ENCODE measurements at places on chromosomes 1 and 21.

DNA sequence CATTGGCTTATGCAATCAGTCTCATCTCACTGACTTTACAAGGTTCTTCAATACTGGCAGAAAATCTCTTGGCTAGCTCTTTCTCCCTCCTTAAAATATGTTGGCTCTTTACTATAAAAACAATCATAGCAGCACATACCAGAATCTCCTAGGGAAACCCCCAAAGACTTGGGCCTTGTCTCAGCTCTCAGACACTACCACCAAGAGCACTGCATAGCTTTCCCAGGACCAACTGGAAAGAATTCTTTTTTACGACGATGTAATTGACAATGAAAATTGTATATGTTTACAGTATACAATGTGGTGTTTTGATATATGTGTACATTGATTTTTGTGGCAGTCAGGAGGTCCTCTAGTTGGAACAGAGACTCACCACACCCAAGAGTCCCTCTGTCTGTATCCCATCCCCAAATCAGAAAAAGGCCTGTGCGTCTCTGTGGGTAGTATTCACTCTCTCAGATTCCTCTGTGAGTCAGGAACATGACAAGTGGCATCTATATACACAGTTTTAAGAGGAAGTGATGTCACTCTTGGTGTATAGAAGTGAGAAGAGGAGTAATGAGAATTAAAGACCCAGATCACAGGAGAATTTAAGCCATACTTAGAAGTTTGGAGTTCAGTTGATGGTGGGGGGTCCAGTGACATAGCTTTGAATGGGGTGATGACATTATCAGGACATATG, 21.1 kb downstream of the SMAP2 start:
- DNase-seq = no peak

GRCh38 chr1:196115646-196116045, 492.6 kb downstream of the KCNT2 start:
- no peak for DNase-seq

DNA sequence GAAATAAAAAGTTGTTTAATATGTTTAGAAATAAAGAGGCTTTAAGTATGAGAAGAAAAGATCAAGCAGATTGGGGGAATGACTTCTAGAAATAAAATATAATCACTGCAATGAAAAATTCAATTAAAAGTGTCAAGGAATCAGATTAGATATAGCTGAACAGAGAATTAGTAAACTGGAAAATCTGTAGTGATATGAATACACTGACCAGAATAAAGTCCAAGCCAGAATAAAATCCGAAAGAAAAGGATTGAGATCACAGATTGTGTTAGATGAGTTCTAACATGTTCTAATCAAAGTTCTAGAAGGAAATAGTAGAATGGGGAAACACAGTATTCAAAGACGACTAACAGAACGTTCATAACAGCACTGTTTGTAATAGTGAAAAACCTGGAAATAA, 73.1 kb upstream of the C1orf105 start:
- no peak for DNase-seq

DNA sequence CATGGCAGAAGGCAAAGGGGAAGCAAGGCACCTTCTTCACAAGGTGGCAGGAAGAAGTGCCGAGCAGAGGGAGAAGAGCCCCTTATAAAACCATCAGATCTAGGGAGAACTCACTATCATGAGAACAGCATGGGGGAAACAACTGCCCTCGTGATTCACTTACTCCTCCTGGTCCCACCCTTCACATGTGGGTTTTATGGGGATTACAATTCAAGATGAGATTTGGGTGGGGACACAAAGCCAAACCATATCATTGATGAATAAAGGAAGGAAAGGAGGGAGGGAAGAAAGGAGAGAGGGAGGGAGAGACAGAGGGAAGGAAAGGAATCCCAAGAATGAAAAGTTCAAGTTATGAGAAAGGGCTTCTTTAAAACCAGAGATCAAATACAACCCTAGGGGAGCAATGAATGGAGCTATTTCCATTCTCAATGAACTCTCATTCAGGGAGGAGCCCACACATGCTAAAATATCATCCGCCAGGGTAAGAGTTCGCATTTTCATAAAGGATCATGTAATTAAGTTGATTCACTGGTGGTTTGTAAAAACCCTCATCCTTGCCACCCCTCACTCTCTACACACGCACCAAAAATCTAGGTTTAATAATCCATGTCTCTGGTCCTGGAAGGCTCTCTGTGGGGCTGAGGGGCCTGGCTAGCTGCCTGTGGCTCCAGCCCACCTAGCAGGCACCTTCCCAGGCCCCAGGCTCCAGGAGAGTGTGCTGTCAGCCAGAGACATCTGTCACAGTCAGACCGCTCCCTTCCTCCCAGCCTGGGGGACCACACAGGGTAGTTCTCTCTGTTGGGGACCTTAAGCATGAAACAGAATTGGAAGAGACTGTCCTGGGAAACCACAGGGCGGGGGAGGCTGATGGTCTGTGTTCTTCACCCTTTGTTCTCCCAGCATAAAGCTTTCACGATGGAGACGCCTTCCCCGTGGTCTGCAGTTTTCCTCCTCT, 94.0 kb downstream of the CCDC185 start:
- DNase-seq = no peak

DNA sequence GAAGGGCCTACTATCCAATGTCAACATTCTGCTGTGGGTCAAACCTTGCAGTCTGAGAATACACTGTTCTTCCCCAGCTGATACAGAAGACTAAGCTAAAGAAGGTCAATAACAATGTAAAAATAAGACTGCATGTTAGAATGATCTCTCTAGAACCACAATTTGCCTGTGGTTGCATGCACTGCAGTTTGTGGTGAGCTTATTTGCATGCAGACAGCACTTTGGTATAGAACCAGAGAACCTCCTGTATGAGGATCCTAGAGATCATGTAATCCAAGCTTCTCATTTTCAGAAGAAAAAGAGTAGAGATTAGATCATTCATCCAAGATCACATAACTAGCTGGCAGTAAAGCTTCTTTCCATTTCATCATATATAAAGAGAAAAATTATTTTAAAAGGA, 15.8 kb downstream of the SYNJ1 start:
- DNase-seq = no peak

GRCh38 chr1:55079651-55080050, 40.3 kb downstream of the PCSK9 start:
- DNase-seq = no peak

- no peak for DNase-seq
Measured at GRCh38 chr1:179754041-179754624, 11.0 kb downstream of the FAM163A start.

- DNase-seq = no peak
Measured at GRCh38 chr21:37210130-37210529, 57.0 kb downstream of the VPS26C start.

DNA sequence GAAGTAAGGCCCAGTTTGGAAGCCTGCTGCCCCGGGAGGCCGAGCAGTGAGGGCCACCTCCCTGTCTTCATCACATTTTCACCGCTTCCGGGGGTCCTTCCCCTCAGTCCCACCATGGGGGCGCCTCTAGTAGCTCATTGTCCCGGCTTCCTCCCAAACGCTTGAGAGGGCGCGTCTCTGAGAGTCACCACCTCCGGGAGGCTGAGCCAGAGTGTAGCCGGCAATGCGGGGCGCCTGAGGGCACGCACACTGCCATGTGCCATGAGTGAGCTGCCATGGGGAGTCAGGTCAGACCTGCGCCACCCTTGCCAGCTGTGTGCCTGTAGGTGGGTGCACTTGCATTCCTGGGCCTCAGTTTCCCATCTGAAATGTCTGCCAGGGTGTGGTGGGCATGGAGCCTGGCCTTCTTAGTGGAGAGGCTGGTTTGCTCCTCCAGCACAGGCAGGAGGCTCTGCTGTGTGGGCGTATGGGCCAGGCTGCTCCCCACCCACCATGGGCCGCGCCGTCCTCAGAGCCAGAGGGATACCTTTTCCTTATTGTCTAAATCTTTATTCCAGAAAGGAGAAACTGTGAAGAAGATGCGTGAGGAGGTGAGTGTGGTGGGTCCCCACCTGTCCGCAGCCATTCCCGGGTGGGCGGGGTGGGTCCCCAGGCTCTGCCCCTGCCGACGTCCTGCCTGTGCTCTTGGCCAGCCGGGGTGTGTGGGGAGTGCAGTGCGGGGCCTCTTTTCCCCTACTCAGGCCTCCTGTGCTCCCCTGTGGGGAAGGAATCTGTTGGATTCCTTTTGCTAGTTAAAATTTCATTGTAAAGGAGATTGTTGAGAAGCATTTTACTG, 81.3 kb upstream of the COL6A1 start:
- DNase-seq = no peak

- no peak for DNase-seq
Measured at GRCh38 chr1:65238010-65238409, 71.3 kb upstream of the DNAJC6 start.

DNA sequence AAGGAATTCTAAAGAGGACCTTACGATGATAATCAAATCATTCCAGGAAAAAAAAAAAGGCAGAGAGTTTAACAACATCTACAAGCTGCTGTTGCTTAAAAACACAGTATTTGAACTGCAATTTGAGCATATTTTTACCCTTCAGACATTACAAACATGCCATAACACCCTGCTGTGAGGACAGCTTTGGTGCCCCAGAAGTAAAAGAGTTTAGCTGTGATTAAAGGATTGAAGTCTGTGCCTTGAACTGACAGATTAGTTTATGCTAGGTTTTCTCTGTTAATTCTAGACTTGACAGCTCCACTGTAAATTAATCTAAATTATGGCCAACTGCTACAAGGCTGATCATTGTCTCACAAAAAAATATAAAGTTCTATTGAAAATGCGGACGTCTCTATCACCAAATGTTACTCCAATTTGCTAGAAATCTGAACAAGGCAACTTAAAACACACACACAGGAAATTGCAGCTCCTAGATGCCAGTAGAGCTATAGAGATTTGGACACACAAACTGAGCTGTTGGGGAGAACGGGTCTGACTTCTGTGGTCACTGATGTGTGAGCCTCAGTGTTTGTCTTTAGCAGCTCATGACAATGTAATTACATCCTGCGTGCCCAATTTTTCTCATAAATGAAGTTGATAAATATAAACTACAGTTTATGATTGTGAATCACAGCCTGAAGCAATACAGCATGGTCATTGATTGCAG, 217.9 kb downstream of the NTNG1 start:
- DNase-seq = no peak

DNA sequence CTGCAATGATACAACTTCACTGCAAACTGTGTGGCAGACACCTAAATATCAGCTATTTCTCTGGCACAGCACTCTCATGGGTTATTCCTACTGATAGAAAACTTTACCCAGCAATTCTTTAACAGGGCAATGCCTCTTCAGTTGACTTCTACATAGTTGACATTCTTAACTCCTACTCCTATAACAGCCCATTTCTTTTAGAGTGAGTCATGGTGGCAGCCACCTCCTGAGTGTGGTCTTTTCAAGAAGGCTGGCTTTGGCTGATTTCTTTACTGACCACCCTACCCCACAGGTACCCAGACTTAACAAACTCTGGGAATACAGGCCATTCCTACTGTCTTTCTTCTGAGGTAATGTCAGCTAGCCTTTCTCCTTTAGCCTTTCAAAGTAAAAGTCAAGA, 805.8 kb upstream of the ADGRL2 start:
- no peak for DNase-seq

DNA sequence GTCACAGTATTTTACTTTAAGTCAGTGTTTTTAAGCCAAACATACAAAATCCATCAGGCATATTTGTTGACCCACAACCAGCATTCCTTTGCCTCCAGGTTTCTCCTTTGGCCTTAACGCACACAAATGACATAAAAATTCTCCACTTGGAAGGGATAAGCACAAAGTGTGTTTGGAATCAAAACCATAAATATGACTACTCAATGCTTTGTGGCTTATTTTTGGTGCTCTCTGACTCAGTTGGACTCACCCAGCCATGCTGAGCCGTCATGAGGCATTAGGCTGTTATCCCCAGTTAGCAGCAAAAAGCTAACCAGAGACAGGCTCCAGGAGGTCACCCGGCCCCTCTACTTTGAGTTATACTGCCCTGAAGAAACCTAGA, 948 bp downstream of the PRUNE1 start:
- DNase-seq = no peak

- no peak for DNase-seq
Measured at GRCh38 chr1:215143497-215143896, 61.0 kb downstream of the KCNK2 start.

DNA sequence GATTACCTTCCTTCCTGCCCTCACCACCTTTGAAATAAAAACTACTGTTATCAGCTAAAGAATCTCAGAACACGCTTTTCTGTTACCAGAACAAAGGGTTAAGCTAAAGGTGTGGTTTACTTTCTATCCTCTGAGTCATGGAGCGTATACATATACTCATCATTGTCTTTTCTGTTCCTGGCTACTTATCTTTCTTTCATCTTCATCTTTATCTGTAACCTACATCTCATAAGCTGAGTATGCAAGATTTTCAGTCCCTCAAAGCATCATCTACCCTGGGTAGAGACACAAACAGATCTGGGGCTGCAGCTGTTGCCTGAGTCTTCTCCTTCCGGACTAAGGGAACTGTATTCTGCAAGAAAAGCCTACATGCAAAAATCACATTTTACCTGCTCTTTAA, 75.6 kb downstream of the LMO4 start:
- no peak for DNase-seq

DNA sequence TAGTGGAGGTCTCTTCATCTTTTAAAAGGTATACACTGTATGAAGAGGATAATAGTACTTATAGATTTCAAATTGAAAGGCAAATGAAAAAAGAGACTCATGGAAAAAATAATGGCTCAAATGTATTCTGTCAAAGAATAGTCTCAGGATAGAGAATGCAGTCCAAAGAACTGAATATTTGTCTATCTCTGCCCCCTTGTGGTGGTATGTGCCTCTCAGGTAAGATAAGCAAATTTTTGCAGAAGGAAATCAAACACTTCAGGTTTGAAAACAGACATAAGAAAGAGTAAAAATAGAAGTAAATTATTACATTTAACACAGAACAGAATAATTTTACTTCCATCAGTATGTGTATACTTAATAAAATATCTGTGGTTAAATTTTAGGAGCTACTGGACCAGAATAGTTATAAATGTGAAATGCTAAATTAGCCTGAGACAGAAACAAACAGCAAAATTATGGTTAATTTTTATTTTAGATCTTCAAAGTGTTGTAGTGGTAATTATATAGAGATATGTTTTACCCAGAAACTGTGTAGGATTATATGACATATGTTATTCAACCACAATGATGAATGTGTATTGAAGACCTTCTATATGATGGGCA, 164.4 kb upstream of the PALMD start:
- DNase-seq = peak; percentile 47

DNA sequence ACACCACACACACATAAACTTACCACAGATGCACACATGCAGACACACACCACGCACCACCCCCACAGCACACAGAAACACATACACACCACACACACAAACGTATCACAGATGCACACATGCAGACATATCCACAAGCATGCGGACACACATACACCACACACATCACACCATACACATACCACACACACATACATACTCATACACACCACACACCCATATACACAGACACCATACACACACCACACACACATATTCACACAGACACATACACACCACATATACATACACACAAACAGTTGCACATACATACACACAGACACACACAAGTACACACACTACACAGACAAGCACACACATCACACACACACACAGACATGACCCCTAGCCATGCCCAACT, 37.5 kb upstream of the PDE9A start:
- no peak for DNase-seq

- DNase-seq = peak; percentile 17
Measured at GRCh38 chr1:92968138-92969032, 7.1 kb upstream of the DIPK1A start.

GRCh38 chr1:47189844-47190508, at the start of gene PDZK1IP1:
TSS of gene PDZK1IP1 (minus strand) at chr1:47190036. CDS start at chr1:47189932, 104 bp downstream.
- peak; percentile 96 for DNase-seq

- DNase-seq = no peak
Measured at GRCh38 chr1:115462566-115463076, 124.6 kb upstream of the NGF start.

- DNase-seq = no peak
Measured at GRCh38 chr1:19462781-19463503, 22.4 kb downstream of the CAPZB start.
